NCI-H1436 treated with DMSO at 0.1 percent for 48 hours (cell line): ENCODE measurements at places on chromosomes 5 and 9.

DNA sequence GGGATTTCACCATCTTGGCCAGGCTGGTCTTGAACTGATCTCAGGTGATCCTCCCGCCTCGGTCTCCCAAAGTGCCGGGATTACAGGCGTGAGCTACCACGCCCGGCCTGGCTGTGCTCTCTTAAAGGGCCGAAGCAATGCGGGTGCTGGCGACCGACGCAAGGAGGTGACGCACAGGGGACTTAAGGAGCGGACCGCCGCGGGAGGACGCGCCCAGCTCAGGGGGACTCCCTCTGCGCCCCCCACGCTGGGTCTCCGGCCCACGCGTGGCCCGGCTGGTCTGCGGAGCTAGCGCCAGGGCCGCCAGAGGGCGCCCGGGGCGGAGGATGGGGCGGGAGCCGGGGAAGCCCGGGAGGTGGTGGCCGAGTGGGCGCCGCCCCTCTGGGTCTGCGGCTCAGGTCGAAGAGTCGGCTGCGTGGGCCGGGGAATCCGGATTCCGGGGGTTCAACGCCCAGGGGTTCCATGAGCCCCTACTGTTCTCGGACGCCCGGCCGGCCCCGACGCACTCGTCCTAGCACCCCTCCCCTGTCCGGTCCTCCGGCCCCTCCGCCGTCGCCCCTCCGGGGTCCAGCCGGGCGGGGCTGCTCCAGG is 502 bp upstream of the CERCAM start:
- no peak for DNase-seq

GRCh38 chr9:97518166-97518908 is 16.9 kb downstream of the TMOD1 start:
- DNase-seq, result no peak

GRCh38 chr5:125181159-125181558 is 434.7 kb upstream of the ZNF608 start:
- DNase-seq, result no peak

DNA sequence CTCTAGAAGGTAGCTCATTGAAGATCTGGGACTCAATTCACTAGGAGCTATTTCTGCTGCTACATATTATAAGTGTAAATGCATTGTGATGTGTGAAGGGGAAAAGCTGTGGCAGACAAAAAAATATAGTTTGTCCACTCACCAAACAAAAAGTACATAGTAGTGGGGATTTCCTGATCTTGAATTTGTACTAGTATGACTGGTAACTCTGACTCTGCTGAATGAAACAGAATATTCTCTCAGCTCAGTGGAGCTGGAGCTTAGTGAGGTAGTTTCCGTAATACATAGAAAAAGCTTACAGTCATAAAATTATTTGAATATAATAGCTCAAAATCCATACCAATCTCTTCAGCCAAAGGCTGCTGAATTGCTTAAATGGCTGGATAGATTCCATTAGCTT is 455.6 kb upstream of the CD180 start:
- no peak for DNase-seq

DNA sequence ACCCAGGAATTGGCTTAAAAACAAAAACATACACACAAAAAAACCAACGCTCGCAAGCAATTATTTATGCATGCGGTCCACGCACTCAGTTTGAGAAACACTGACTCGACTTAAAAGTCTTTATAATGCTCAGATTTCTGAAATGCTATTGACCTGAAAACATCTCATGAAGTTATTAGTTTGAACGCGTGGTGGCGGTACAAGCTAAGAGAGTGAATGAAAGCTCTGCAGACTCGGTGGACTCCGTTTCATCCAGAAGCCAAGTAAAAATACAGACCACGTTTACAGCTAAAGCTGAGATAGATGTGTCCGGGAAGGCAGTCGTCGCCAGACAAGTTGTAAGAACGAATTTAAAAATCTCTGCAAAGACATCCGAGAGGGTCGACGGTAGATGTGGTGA is at the start of gene PCDHB6:
PCDHB6 (plus strand) TSS at position 246 of the 400 bp plus-strand sequence. CDS start 201 bp downstream, outside the sequence.
- no peak for DNase-seq

- DNase-seq, result no peak
Measured at GRCh38 chr9:109730228-109730627, 49.8 kb upstream of the PALM2AKAP2 start.

DNA sequence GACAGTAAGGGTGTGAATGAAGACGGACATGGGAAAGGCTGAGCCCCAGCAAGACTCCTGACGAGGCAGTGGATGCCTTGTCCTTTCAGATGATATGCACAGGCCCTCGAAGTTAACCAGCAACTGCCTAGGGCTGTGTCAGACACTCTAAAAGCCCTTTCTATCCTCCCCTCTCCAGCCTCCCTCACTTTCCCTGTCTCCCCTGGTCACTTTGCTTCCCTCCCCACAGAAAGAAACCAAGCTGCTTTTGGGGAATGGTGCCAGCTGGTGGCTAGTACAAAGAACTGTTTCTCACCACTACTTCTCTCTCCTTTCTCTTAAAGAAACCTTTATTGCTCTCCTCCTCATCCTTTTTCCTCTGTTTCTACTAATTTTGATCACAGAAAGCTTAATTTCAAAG is 21.4 kb downstream of the LHFPL2 start:
- DNase-seq, result no peak

- no peak for DNase-seq
Measured at GRCh38 chr5:172412724-172413286, 41.5 kb downstream of the SH3PXD2B start.

DNA sequence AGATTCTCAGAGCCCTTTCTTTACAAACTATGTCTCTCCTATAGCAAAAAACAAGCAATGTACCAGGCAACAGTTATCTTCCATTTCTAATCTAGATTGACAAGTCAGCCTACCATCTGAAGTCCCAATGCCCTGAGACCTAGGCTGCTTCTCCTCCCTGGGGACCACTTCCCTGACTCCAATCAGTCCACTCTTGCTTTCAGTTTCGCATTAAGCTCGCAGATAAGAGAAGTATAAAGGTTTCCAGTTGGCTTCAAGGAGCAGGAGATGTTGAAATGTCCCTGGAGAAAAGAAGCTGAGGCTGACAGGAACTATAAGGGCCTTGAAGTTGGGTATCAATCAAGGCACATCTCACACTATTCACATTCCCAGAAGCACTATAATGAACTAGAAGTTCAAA is 32.3 kb downstream of the ERP44 start:
- no peak for DNase-seq

- DNase-seq, result no peak
Measured at GRCh38 chr5:180792965-180793287, 9.7 kb downstream of the MGAT1 start.

DNA sequence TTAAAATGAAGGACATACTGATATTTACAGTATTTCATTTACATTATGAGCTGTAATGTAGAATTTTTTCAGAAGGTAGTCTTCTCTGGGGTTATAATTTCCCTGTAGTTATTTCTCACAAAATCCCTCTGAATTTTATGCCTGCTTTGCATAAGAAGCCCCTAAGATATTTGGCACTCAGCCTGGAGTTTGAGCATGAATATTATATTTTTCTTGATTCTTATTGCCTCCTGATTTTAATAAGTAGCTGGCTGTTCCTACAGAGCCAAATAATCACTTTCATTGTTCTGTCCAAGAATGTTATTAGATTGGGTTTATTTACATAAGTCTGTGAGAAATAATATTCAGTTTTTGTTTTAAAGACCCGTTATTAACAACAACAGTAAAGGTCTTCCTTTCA is 195.0 kb downstream of the FER start:
- DNase-seq, result no peak

DNA sequence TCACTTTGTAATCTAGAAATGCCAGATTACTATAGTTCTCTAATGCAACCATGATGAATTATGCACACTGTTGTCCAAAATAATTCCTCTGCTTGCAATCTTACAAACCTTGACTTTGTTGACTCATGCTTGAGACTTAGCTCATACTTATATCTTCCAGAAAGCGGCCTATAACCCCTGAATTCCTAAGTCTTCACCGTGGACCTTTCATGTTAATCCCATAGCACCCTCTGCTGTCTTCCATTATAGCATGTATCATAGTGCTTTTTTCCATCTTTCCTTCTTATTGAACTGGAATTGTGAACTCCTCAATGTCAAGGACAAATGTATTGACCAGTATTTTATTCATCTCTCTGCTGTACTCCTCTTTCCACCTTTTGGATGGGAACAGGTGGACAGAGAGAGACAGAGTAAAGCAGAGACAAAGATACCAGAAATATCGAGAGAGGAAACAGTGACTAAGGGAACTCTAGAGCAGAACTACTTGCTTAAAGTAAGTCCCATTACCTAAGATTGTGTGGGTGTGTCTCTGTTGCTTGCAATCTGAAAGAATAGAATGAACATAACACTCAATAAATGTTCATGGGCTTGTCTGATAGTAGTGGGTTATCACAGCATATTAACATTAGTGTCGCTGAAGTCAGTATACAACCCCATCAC is 110.0 kb downstream of the LURAP1L start:
- no peak for DNase-seq

DNA sequence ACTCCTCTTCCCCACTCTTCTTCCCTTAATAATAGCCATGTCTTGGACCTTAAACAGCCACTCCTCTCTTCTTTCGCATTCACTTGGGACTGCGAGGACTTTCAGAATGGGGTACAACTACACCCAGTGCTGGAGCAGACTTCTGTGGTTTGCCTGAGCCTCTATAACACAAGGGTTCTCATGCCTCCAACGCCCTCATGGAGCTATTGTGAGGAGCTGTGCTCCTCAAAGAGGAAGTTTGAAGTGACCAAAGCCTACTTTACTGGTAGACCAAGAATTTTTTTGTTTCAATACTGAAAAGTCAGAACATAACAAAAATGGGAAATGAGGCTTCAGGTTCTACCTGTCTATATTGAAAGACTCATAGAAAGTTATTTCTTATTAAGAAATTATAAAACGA is 316.4 kb downstream of the PIK3R1 start:
- DNase-seq, result no peak

GRCh38 chr9:3200331-3200774 is 325.4 kb downstream of the RFX3 start:
- no peak for DNase-seq

DNA sequence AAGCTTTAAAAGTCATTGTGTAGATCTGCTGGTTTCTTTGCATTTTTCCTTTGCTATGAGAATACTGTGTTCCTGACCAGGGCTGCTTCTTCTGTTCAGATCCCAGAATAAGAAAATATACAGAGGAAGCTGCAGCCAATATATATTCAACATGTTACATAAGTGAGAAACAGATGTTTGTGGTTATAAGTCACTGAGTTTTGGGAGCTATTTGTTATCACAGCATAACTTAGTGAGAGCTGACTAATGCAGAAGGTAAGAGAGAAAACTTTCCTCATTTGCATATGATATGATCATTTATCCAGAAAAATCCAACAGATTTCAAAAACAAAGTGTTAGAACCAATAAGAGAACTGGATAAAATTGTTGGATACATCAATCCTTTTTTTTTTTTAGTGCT is 136.3 kb upstream of the NR3C1 start:
- DNase-seq, result no peak

GRCh38 chr9:36151316-36152210 is 15.0 kb downstream of the GLIPR2 start:
- DNase-seq, result no peak

GRCh38 chr9:96004379-96004778 is 128.9 kb downstream of the ERCC6L2 start:
- no peak for DNase-seq

DNA sequence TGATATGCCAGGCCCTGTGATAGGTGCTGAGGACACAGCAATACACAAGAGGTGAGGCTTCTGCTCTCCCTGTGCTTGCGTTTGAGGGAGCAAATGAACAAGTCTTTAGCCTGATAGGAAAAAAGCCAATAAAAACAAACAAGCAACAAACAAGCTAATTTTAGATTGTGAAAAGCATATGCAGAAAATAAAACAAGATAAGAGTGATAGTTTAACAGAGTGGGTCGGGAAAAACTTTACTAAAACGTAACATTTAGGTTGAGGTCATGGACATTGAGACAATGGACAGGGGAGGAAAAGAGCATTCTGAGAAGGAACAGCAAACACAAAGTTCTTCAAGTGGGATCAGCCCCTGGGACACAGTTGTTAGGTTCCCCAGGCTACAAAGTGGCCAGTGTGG is 4.3 kb downstream of the SMIM3 start:
- no peak for DNase-seq

GRCh38 chr5:8059337-8059736 is 190.4 kb downstream of the MTRR start:
- no peak for DNase-seq

- DNase-seq, result no peak
Measured at GRCh38 chr9:86546712-86547111, 192.5 kb upstream of the TUT7 start.

DNA sequence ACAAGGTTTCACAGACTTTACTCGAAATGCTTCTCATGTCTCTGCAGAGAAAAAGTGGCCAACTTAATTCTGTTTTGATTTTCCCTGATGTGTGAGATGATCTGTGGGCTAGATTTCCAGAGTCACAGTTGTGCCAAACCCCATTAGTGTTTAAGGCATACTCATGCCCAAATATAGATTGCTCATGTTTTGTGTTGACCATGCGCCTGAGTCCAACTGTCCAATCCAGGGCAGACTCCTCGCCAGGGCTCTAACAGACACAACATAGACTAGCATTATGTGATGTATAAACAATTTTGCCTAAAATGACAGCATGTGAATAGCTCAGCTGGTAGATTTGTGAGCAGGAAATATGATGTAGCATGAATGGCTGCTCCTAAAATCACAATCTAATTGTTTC is 128.1 kb downstream of the PRDM6 start:
- no peak for DNase-seq

DNA sequence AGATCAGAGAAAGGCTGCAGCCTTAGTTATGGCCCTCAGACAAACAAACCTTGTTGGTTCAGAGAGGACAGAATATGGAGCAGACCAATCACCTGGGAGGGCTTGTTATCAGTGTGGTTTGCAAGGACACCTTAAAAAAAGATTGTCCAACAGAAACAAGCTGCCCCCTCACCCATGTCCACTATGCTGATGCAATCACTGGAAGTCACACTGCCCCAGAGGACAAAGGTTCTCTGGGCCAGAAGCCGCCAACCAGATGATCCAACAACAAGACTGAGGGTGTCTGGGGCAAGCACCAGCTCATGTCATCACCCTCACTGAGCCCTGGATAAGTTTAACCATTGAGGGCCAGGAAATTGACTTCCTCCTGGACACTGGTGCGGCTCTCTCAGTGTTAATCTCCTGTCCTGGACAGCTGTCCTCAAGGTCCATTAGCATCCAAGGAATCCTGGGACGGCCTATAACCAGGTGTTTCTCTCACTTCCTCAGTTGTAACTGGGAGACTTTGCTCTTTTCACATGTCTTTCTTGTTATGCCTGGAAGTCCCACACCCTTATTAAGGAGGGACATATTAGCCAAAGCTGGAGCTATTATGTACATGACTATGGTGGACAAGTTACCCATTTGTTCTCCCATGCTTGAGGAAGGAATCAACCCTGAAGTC is 36.9 kb upstream of the TBCA start:
- DNase-seq, result no peak

DNA sequence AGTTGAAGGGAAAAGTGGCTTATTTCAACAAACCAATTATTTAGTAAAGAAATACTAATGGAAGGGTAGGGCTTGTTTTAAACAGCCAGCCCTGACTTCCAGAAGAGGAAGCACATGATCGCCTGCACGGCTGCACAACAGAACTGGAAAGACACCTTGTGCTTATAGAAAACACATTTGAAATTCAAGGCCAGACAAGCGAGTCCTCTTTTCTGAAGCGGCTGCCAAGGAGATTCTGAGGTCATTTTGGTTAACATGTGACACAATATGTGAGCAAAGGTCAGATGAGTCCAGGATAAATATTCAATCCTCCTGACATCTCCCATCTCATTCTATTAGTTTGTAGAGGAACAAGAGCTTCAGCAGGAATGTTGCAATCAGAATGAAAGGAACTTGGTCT is 461.4 kb upstream of the ST8SIA4 start:
- DNase-seq, result no peak

- no peak for DNase-seq
Measured at GRCh38 chr5:143641549-143642355, 170.2 kb upstream of the HMHB1 start.

- DNase-seq, result no peak
Measured at GRCh38 chr9:20570756-20571155, 51.5 kb downstream of the MLLT3 start.
